Activated CD4-positive, alpha-beta T cell treated with anti-CD3 and anti-CD28 coated beads, Interleukin-2, amount 50 U/mL, for 24 hours (primary cell): ENCODE measurements at places on chromosomes 16 and 17.

- DNase-seq, result no peak
Observed at GRCh38 chr16:53131050-53131362, 76.2 kb downstream of the CHD9 start.

GRCh38 chr16:72236866-72237265, 64.9 kb upstream of the PMFBP1 start:
- no peak for DNase-seq

DNA sequence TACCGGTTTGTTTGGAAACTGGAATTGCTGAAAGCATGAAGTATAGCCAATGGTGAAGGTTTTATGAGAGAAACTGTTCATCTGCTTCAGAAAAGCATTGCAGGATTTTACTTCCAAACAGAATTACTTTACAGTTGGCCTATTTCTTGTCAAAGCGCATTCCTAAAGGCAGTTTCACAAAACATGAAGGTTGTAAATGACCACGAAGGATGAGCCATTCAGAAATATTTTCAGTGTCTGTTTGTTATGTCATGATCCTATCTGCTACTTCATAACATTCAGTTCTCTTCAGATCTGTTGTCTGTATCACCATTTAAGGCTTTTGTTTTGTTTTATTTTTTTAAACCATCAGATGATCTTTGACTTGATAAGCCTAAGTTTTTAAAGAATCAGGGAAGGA, 45.7 kb downstream of the AATF start:
- DNase-seq, result no peak

GRCh38 chr16:67006930-67007658, 18.7 kb downstream of the CES4A start:
- DNase-seq, result no peak

DNA sequence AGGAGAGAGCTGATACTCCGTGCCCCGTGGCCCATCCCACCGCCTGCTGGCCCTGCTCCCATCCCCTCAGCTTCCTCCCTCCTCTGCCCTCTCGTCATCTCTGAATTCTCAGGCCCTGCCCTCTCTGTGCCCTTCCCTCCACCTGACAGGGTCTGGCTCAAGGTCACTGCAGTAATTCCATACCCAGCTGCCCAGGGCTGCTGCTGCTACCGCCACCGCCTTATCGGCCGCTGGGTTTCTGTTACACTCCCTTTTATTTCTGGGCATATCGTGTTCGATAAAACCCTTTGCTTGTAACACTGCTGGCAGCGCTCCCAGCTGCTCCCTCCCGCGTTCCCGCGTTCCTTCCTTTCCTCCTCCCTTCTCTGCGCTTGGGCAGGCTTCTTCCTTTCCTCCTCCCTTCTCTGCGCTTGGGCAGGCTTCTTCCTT, 1.2 kb downstream of the EPN3 start:
- no peak for DNase-seq

- no peak for DNase-seq
Observed at GRCh38 chr17:82880620-82881323, 41.0 kb upstream of the ZNF750 start.
